ENCODE measurements at places on chromosomes 1 and 21. TPM values are rescaled to one million over a fixed set of nuclear protein-coding genes. Genes with fewer than 3 reads are reported as not detected.

The PDE9A gene
- total RNA-seq: 3.8 TPM

The KCND3 gene
- total RNA-seq: 25.3 TPM

GRCh38 chr1:201707656-201708055 is 121.3 kb upstream of the IPO9 start:
- H3K4me3 ChIP-seq: no peak overlapping the region
- peaks cover 4% of the 10 kb centered on the region for H3K4me1 ChIP-seq
- H3K27me3 ChIP-seq: no peaks in the 10 kb centered on the region
- H3K36me3 ChIP-seq: no peaks in the 10 kb centered on the region

DNA sequence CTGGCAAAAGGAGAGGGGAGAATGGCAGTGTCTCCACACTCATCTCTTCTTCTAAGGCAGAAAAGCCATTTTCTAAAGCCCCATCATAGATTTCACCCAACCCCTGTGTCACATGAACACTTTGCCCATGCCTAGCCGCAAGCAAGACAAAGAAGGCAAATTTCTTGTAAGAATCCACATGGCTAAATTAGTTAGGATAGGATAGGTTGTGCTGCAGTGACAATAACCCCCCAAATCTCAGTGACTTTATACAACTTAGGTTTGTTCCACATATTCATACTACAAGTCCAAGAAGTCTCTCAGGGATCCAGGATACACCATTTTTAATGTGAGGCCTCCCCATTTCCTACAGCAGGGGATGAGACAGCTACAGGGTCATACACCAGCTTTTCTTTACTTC is 40.8 kb downstream of the MIS18A start:
- H3K4me3 ChIP-seq: no peak overlapping the region
- no peaks in the 10 kb centered on the region for H3K36me3 ChIP-seq
- DNase-seq: no peak
- H3K4me1 ChIP-seq: peaks cover 4% of the 10 kb centered on the region

GRCh38 chr1:214362188-214362882 is 81.4 kb downstream of the SMYD2 start:
- no peaks in the 10 kb centered on the region for H3K36me3 ChIP-seq
- H3K4me3 ChIP-seq: no peak overlapping the region
- H3K4me1 ChIP-seq: no peaks in the 10 kb centered on the region
- peak; percentile 62 for DNase-seq

DNA sequence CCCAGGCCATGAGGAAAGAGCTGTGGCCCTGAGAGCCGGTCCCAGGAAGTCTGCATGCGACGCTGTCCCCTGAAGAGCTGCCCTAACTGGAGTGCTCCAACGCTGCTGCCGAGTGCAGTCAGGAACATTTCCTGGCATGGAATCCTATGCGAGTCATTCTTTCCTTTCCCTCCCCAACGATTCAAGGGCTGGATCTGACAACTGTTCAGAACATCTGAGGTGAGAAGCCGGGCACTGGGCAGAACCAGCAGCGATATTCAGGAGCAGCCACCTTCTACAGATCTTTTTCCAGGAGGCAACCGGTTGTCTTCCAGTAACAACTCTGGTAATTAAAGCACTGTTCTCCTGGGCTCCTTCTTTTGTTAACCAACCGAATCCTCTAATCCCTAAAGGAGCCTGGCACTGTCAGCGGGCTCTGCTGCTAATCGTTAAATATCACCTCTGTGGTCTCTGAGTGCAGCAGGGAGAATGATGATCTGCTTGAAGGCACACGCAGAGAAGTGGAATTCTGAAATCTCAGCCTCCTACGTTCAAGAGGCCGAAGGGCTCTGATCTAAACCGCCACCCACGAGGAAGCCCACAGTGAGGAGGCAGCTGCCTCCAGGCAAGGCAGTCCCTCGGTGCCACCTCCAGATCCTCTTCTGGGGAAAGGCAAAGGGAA is 55.8 kb downstream of the SLC45A1 start:
- peak overlapping the region; percentile 89 for H3K27ac ChIP-seq
- peaks cover 6% of the 10 kb centered on the region for H3K4me1 ChIP-seq
- H3K4me3 ChIP-seq: no peak overlapping the region
- peak; percentile 87 for DNase-seq
- H3K36me3 ChIP-seq: no peaks in the 10 kb centered on the region

All from aorta (tissue), 5 donors.